Camera-type eye (tissue), 1 donor: ENCODE measurements at places on chromosomes 3 and 15. TPM values are rescaled to one million over a fixed set of nuclear protein-coding genes. Genes with fewer than 3 reads are reported as not detected.

EFHB gene
- total RNA-seq = 1.8 TPM

MTFMT gene
- total RNA-seq = 23.9 TPM

INKA1 gene
- 3.4 TPM for total RNA-seq

WDR93 gene
- total RNA-seq = 0.66 TPM

LRRIQ4 gene
- 0.33 TPM for total RNA-seq

TIGIT gene
- not detected for total RNA-seq

PLIN1 gene
- total RNA-seq = 1.5 TPM

CLRN1 gene
- total RNA-seq = 12.0 TPM

AHSG gene
- not detected for total RNA-seq

IFRD2 gene
- 19.8 TPM for total RNA-seq

SAMD7 gene
- 22.0 TPM for total RNA-seq

ARRDC4 gene
- 14.1 TPM for total RNA-seq

ACVR2B gene
- 55.0 TPM for total RNA-seq

ANKRD63 gene
- total RNA-seq = not detected

FETUB gene
- not detected for total RNA-seq

RBP2 gene
- not detected for total RNA-seq

TARS3 gene
- 39.0 TPM for total RNA-seq

PCLAF gene
- total RNA-seq = 13.6 TPM

SLC24A5 gene
- 22.1 TPM for total RNA-seq

UMPS gene
- total RNA-seq = 72.3 TPM

GATA2 gene
- 3.1 TPM for total RNA-seq

LRRK1 gene
- 8.7 TPM for total RNA-seq

KCNMB3 gene
- total RNA-seq = 4.9 TPM

RTP3 gene
- total RNA-seq = not detected

BTLA gene
- not detected for total RNA-seq

CCDC39 gene
- total RNA-seq = 0.66 TPM

PPCDC gene
- 23.6 TPM for total RNA-seq

GPR149 gene
- total RNA-seq = 3.8 TPM

TMC3 gene
- total RNA-seq = 0.22 TPM

ATP8B4 gene
- total RNA-seq = 9.3 TPM
